ENCODE measurements at places on chromosomes 2 and 18.

DNA sequence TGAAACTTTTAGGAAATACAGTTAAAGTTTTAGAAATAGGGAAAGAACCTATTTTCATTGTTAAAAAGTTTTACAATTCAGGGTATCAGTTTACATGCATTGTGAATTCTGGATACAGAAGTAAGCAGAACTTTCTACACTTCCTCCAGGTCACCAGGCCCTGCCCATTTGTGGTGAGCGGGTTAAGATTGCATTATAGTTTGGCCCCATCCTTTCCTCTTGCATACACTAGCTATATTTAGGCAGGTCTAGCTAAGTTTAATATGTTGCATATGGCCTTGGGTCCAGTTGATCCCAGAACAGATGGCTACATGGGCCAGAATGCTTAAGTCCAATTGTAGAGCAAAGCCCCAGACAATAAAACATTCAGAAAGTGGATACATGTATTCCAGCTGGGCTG lies 4.8 kb downstream of the VWA3B start:
- no peak for DNase-seq

GRCh38 chr2:215605214-215605613 lies 169.3 kb upstream of the FN1 start:
- DNase-seq: no peak

GRCh38 chr2:140436936-140437335 lies 1656.7 kb upstream of the NXPH2 start:
- no peak for DNase-seq

DNA sequence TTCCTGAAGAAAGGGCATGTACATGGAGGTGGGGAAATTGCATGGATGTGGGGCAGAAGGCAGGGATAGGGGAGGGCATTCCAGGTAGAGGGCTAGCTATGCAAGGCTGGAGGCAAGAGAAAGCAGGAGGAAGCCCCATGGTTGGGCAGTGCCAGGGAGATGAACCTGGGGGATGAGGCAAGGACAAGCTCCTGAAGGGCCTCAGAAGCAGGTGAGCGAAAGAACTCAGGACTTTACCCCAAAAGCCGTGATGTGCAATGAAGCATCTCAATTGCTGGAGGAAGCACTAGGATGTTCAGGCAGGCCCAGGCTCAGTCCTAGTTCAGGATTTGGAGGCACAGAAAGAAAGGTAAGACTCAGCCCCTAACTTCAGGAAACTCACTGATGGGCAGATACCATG lies 117.0 kb upstream of the EPAS1 start:
- no peak for DNase-seq

GRCh38 chr2:74764429-74765272 lies 69.3 kb upstream of the HK2 start:
- no peak for DNase-seq

- peak; percentile 36 for DNase-seq
Observed at GRCh38 chr2:102301867-102302362, 9.4 kb upstream of the IL1RL1 start.

DNA sequence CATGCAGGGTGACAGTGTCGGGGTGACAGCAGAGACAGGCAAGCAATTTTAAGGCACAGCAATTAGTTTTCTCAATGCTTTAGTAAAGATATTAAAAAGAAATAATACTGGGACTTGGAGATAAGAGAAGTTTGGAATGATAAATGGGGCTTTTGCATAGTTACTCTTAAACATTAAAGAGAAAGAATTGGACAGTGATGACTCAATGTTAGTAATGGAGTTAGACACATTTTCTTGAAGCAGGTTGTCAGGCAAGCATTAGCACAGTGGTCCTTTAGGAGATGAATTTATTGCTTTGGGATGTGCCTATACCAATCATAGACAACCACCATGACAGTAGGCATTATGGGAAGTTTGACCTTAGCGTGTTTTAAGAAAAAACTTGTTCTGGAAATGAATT lies 228.3 kb upstream of the RAB12 start:
- DNase-seq: no peak

- DNase-seq: no peak
Observed at GRCh38 chr2:239727182-239727775, 297.9 kb downstream of the NDUFA10 start.

- DNase-seq: no peak
Observed at GRCh38 chr2:11132036-11132671, 23.1 kb upstream of the SLC66A3 start.

GRCh38 chr2:124286089-124286783 lies 261.1 kb downstream of the CNTNAP5 start:
- no peak for DNase-seq

DNA sequence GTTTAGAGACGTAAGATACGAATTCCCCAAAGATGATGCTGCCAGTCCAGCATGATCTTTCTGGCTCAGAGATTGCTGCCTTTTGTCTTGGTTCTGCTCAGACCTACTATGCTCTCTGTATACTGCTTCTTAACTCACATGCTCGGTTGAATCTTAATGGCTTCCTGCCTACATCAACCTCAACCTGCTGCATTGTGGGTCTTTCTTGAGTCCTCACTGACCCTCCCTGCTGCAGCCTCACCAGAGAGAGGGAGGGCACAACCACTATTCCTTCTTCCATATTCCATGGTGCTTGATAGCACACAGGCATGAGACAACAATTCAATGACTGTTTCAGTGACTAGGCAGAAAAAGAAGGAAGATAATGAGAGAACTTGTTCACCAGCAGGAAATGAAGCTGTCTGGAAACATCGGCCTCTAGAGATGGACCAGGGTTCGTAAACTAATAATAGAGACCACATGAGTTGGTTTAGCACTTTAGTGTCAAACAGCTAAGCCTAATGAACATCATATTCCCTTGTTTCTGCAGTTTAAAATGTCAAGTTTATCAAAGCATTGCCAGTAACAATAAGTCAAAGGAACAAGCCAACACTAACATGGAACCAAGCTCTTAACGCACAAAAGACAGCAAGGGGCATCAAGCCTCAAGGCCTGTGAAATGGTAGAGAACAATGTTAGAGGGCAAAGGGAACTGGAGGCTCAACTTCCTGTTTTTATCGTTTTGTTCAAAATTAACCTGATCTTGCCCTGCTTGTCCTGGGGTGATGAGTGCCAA lies 333.9 kb downstream of the PDE11A start:
- no peak for DNase-seq

GRCh38 chr2:174020926-174021662 lies 55.9 kb upstream of the SP3 start:
- DNase-seq: no peak

All from GM06990 (cell line).